ENCODE measurements at places on chromosomes 16 and 17.

GRCh38 chr16:48609652-48610029, 339 bp downstream of the N4BP1 start:
- H3K4me3 ChIP-seq = peak overlapping the region; percentile 96
- no peaks in the 10 kb centered on the region for H3K27me3 ChIP-seq
- H3K36me3 ChIP-seq = no peaks in the 10 kb centered on the region
- peak overlapping the region; percentile 95 for H3K27ac ChIP-seq
- H3K4me1 ChIP-seq = peaks cover 27% of the 10 kb centered on the region

DNA sequence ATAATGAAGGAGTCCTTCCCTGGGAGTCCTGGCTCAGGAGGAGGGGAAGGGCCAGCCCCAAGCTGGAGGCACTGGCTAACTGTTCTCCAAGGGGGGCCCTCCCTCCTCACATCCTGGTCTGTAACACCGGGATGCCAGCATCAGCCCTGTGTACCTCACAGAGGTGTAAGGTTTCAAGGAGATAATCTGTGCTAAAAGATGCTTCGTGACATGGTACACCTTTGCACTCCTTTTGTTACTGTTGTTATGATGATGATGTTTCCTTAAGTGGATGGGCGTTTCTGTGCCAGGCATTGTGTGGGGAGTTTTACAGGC, 236.7 kb upstream of the TNRC6C start:
- H3K27me3 ChIP-seq = peaks cover 16% of the 10 kb centered on the region
- no peak for DNase-seq
- no peaks in the 10 kb centered on the region for H3K36me3 ChIP-seq
- no peak overlapping the region for H3K27ac ChIP-seq

DNA sequence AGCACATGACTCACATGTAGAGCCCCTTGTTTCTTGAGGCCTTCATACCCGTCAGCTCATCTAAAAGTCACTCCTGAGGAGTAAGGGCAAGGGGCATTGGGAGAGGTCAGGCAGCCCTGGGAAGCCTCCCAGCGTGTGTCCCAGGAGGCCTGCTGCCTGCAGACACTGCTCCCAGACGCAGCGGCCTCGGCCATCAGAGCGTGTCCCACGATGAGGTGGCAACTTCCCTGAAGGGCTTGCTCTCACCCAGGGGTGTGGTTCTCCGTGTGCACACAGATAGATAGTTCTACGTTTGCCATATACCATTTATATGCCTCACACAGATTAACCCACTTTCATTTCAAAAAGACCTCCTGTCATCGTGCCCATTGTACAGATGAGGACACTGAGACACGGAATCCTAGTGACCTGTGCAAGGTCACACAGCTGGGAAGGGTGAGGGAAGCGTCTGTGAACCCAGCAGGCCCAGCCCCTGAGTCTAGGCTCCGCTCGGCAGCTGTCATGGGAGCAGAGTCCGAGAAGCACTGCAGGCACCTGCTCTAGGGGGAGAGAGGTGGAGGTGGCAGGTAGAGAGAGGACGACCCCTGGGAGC, 8.3 kb downstream of the TUBB3 start:
- H3K4me3 ChIP-seq = no peak overlapping the region
- H3K36me3 ChIP-seq = peaks cover 40% of the 10 kb centered on the region
- DNase-seq = no peak
- H3K27ac ChIP-seq = no peak overlapping the region
- H3K4me1 ChIP-seq = peaks cover 2% of the 10 kb centered on the region

GRCh38 chr17:19386974-19387920, at the start of gene MFAP4:
TSS of gene MFAP4 (minus strand) at chr17:19387190. CDS start at chr17:19387155, 35 bp downstream.
- peak within 1 kb of the TSS; percentile 64 for H3K27ac ChIP-seq
- peak; percentile 84 for DNase-seq
- peak within 1 kb of the TSS; percentile 42 for H3K4me3 ChIP-seq
- H3K36me3 ChIP-seq = peaks cover 9% of the 10 kb centered on the region

DNA sequence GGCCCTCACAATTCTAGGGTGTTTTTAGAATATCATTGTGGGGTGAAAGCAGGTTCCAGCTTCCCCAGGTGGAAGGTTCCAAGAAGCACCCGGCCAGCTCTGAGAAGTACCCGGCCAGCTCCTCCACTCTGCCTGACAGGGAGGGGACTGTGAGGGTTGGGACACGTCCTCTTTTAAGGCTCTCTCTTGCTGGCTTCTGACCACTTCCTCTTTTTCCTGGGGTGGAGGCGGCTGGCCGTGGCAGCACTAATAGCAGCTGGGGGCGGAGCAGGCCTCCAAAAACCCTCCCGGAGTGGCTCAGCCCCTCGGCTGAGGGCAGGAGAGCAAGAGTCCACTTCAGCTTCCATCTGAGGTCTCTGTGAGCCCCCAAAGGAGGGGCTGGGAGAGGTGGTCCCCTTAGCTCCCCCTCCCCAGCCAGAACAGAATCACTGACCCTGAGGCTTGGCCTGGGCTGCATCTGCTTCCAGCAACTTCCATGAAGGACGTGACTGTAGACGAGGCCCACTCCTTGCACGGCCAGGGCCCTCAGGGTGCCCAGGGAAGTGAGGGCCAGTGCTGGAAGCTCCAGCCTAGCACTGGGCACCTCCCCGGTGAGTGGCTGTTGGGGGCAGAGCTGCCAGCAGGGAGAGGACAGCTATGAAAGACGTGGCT, 26.7 kb upstream of the PLCG2 start:
- no peaks in the 10 kb centered on the region for H3K36me3 ChIP-seq
- H3K4me1 ChIP-seq = peaks cover 5% of the 10 kb centered on the region
- no peak for DNase-seq
- no peak overlapping the region for H3K4me3 ChIP-seq
- no peaks in the 10 kb centered on the region for H3K27me3 ChIP-seq
- H3K27ac ChIP-seq = no peak overlapping the region

- no peaks in the 10 kb centered on the region for H3K36me3 ChIP-seq
- no peak overlapping the region for H3K27ac ChIP-seq
- H3K4me1 ChIP-seq = peaks cover 15% of the 10 kb centered on the region
Measured at GRCh38 chr17:4836221-4836620, 3.1 kb downstream of the MINK1 start.

- H3K36me3 ChIP-seq = no peaks in the 10 kb centered on the region
- H3K27me3 ChIP-seq = no peaks in the 10 kb centered on the region
- no peak overlapping the region for H3K4me3 ChIP-seq
- peak; percentile 41 for DNase-seq
- no peaks in the 10 kb centered on the region for H3K4me1 ChIP-seq
Measured at GRCh38 chr17:76427501-76428231, 25.3 kb downstream of the UBE2O start.

GRCh38 chr16:87114832-87115231, 202.4 kb downstream of the C16orf95 start:
- H3K27ac ChIP-seq = no peak overlapping the region
- H3K36me3 ChIP-seq = no peaks in the 10 kb centered on the region
- DNase-seq = no peak
- H3K4me1 ChIP-seq = no peaks in the 10 kb centered on the region

DNA sequence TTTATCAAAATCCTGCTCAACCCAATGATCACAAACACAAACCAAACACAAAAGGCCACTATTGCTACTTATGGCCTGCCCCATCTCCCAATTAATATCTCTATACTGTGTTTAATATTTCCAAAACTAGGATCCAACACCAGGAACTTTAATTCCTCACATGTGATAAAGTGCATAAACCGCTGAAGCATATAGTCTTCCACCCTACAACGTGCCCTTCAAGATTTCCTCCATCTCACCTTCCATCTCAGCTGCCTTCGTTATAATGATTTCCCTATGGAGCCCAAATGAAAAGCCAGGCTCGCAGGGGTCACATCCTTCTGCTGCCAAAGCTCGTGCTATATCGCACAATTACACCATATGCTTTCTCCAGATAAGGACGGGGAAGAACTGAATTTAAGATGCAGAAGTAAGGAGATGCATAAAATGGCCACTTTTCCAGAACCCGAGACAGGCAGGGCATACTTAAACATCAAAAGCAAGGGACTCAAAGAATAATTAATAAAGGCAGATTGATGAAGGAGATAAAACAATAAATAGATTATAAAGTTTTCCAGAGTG, 1.8 kb downstream of the MYH10 start:
- no peaks in the 10 kb centered on the region for H3K27me3 ChIP-seq
- peak overlapping the region; percentile 94 for H3K4me3 ChIP-seq
- peaks cover 19% of the 10 kb centered on the region for H3K4me1 ChIP-seq
- no peak overlapping the region for H3K27ac ChIP-seq
- DNase-seq = no peak
- H3K36me3 ChIP-seq = no peaks in the 10 kb centered on the region

DNA sequence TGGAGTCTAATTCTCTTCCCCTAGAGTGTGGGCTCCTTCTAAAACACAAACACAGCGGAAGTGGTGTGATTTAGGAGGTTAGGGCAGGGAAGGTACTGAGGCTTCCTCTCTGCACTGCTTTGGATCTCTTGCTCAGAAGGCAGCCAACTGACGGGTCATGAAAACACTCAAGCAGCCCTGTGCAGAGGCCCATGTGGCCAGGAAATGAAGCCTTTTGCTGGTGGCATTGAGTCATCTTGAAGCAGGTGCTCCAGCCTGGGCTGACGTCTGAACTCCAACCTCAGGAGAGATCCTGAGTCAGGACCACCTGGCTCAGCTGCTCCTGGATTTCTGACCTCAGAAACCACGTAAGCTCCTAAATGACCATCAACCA, 72.9 kb downstream of the MRM1 start:
- DNase-seq = no peak
- H3K4me1 ChIP-seq = no peaks in the 10 kb centered on the region
- peaks cover 18% of the 10 kb centered on the region for H3K27me3 ChIP-seq
- no peak overlapping the region for H3K27ac ChIP-seq

GRCh38 chr17:17853811-17854447, 17.1 kb upstream of the SREBF1 start:
- H3K4me3 ChIP-seq = no peak overlapping the region
- peaks cover 6% of the 10 kb centered on the region for H3K4me1 ChIP-seq
- no peaks in the 10 kb centered on the region for H3K27me3 ChIP-seq
- no peak overlapping the region for H3K27ac ChIP-seq
- DNase-seq = no peak

DNA sequence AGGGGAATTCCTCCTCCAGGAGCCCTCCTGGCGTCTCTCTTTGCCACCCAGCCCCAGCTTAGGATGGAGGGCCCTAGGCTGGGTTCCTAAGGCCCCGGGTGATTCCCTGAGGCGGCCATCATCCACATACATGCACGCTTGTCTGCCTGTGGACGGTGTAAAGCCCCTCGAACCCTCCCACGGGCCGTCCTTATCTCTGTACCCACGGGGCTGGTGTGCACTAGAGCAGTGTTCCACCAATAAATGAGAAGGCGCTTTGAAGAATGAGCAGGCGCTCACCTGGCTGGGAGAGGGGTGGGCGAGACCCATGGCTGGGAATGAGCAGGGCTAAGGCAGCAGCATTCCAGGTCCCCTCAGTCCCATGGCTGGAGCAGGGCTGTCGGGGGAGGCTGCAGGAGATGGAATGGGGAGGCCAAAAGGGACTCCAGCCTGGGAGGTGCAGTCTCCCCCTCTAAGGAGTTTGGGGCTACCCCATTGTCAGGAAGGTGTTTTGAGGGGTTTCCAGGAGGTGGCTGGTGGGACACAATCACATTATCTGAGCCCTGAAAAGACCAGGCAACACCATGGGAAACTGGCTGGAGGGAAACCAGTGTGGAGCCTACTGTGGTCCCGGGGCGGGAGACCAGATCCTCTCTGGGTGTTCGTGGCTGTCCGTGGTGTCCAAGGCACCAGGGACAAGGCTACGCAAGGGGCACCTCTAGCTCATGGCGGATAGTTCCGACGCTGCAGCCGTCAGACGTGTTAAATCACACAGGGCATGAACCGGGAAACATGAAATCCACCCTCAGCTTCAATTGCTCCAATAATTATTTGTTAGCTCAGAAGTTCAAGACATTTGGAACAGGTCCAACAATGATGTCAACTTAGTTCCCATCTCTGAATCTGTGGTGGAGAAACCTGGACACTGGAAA, 87.5 kb upstream of the DNAH17 start:
- no peak overlapping the region for H3K4me3 ChIP-seq
- H3K4me1 ChIP-seq = peaks cover 4% of the 10 kb centered on the region
- DNase-seq = no peak
- H3K27ac ChIP-seq = no peak overlapping the region
- no peaks in the 10 kb centered on the region for H3K36me3 ChIP-seq
